ENCODE measurements at places on chromosomes 12 and 14.
A peak's percentile ranks its signal among the peaks of the same experiment; 100 is the strongest.

GRCh38 chr14:100778951-100779690 lies 46.8 kb upstream of the MEG3 start:
- no peak for DNase-seq

GRCh38 chr12:102522768-102523167 lies 42.4 kb upstream of the IGF1 start:
- DNase-seq, result no peak

GRCh38 chr12:47825173-47825639 lies 5.5 kb upstream of the HDAC7 start:
- no peak for DNase-seq

GRCh38 chr14:21965042-21965441 lies 291.4 kb upstream of the OR4E1 start:
- DNase-seq, result peak; percentile 48

DNA sequence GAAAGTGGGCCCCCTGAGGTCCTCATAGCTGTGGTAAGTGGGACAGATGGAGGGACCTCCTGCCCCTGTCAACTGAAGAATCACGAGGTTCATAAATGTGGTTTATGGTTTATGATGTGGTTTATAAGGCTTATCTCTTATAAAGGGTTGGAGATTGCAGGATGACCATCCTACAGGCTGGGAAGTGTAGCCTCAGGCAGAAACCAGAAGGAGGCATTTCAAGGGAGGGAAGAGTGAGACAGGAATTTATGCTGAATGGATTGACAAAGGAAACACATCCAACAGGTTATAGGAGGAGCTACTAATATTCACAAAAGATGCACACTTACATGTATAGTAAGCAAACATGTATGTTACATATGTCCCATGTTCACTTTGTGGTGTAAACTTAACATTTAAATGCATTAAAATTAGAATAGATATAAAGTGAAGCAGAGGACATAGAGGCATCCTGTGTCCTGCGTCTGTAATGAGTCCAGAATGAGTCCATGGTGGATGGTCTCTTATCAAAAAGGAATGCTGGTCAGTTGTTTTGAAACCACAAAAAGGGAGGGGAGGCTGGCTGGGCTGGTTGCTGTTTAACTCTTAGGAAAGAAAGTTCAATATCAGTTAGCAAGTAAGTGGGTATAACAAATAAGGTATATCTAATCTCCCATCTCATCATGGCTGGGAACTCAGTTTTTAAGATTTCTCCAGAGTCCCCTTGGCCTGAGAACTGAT lies 149.0 kb upstream of the RMST start:
- no peak for DNase-seq

DNA sequence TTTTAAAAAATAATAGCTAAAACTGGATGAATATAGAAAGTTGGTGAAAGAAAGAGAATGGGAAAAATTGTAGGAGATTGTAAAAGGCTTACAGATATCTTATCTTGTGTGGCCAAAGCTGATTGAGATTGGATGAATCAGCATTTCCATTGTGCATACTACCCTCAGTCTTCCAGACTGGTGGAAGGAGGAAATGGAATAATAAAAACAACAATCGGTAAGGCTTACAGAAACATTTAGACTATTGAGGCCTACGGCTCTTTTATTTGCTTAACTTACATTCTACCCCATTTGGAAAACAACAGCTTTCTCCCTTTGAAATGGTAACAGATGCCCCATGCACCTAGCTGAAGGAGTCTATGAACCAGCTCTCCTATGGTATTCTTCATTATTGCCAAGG lies 129.8 kb downstream of the PTPRB start:
- DNase-seq, result no peak

DNA sequence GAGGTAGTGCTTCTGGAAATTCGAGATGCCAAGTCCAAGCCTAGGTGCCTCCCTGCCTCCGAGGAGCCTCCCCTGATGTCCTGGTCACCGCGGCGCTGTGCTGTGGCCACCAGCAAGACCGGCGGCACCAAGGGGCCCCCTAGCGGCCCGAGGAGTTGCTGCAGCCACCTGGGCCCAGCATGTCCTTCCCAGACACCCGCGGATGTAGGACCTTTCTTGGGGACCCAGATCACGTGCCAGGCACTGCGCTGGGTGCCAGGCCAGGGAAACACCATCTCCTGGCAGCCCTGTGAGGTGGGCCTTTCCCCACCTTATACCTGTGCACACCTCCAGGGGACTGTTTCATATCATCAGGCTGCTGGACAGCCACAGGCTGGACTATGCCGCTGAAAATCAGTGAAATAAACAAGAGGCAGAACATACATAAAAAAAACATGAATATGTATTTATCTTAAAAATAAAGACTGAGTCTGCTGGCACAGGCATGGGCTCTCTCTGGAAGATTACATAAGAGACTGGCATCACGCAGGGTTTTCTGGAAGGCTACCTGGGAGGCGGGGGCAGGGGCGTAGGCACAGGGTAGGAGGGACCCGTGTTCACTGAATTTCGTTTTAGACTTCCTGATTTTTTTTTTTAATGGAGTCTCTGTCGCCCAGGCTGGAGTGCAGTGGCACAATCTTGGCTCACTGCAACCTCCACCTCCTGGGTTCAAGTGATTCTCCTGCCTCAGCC lies 15.9 kb upstream of the HHIPL1 start:
- DNase-seq, result peak; percentile 59

- DNase-seq, result no peak
Observed at GRCh38 chr14:77256694-77257093, 14.3 kb downstream of the NGB start.

Data from stimulated activated CD4-positive, alpha-beta T cell treated with anti-CD3 and anti-CD28 coated beads, Interleukin-4, amount 100 ng/mL, for 24 hours (primary cell).